CD4-positive, alpha-beta T cell treated with Interleukin-17A for 1 hour (primary cell): ENCODE measurements at places on chromosomes 12 and 14.

- DNase-seq = no peak
These were observed 98.5 kb upstream of the TMPO start for GRCh38 chr12:98416845-98417244.

GRCh38 chr12:1391722-1392121, 202.7 kb downstream of the FBXL14 start:
- DNase-seq = no peak

- DNase-seq = no peak
These were observed 378.3 kb downstream of the CCER1 start for GRCh38 chr12:90576707-90577106.

- DNase-seq = no peak
These were observed 98.9 kb upstream of the PLEKHA5 start for GRCh38 chr12:19030603-19031002.

DNA sequence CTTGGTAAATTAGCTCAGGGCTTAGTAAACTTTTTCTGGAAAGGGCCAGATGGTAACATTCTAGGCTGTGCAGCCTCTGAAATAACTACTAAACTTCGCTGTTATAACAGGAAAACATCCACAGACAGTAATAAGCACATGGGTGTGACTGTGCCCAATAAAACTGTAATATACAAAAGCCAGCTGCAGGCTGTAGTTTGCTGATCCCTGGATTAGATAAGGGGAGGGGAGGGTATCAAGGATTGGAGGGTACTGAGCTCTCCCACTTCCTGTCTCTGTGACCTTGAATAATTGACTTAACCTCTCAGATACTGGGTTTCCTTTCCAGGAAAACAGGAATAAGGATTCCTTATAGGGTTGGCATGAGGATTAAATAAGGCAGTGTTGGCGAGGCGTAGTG, 81.2 kb downstream of the CCDC60 start:
- no peak for DNase-seq

DNA sequence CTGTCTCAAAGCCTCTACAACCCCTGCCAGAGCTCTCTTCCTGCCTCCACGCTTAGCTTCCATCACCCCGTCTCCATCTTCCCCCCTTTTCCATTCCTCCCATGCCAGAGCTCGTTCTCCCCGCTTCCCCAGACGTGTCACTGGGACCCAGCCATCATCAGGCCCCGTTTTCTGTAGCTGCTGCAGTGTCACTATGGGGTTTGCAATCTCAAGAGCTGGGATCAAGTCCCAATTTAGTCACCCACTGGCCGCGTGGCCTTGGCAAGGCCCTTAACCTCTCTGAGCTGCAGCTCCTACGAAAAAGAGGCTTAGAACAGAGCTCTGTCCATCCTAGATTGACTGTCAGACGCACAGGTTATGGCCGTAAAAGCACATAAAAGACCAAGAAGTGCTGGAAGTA, 901 bp upstream of the FAIM2 start:
- no peak for DNase-seq

DNA sequence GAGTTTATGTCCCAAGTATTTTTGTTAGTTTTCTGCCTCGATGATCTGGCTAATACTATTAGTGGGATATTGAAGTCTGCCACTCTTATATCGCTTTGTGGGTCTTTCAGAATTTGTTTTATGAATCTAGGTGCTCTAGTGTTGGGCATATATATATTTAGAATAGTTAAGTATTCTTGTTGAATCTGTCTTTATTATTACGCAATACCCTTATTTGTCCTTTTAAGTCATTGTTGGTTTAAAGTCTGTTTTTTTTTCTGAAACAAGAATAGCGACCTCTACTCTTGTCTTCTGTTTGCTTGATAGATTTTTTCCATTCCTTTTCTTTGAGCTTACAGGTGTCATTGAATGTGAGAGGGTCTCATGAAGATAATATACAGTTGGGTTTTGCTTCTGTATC, 239.0 kb downstream of the ASCL1 start:
- no peak for DNase-seq

DNA sequence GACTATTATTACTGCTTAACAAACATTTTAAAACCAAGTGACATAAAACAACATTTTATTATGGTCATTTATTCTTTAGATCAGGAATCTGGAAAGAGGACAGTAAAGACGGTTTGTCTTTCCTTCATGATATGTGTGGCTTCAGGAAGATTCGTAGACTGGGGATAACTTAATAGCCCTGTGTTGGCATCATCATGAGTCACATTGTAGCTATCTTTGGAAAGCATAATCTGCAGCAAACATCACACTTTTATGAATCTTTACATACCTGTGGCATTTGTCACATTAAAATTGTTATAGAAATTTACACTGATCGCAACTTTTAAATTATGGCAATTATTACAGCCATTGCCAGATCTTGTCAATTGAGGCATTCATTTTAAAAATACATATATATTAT, 397.1 kb downstream of the NOVA1 start:
- no peak for DNase-seq

GRCh38 chr12:48486261-48486660, 4.0 kb downstream of the C12orf54 start:
- no peak for DNase-seq
